ENCODE measurements at places on chromosomes 3 and 15. TPM values are rescaled to one million over a fixed set of nuclear protein-coding genes. Genes with fewer than 3 reads are reported as not detected.

UTS2B gene
- total RNA-seq = not detected

ZNF502 gene
- total RNA-seq = 4.7 TPM

SNRPN gene
- 49.3 TPM for total RNA-seq

GRK7 gene
- not detected for total RNA-seq

COL6A5 gene
- total RNA-seq = not detected

WNT5A gene
- total RNA-seq = 42.4 TPM

ARL14 gene
- not detected for total RNA-seq

CPLX3 gene
- total RNA-seq = not detected

PLA2G4B gene
- total RNA-seq = 0.49 TPM
